Hippocampal formation (tissue), 2 donors: ENCODE measurements at places on chromosomes 11 and 22.

- DNase-seq = no peak
Observed at GRCh38 chr11:11155962-11156815, 196.9 kb downstream of the CSNK2A3 start.

GRCh38 chr11:34836958-34837856, 79.0 kb downstream of the APIP start:
- DNase-seq = no peak

DNA sequence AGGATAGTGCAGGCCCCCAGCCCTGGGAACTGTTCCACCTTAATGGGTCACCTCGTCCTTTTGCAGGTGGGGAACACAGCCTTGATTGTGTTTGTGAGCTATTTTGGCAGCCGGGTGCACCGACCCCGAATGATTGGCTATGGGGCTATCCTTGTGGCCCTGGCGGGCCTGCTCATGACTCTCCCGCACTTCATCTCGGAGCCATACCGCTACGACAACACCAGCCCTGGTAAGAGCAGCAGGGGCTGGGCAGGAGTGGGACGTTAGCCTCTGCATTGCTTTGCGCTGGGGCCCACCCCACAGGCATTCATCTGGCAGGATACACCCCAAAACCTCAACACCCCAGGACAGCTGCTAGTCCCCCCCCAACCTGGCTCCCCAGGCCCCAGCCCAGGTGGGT, 14.8 kb downstream of the SLCO2B1 start:
- DNase-seq = no peak

GRCh38 chr11:62592989-62593421, 1.7 kb upstream of the TUT1 start:
- DNase-seq = peak; percentile 82

DNA sequence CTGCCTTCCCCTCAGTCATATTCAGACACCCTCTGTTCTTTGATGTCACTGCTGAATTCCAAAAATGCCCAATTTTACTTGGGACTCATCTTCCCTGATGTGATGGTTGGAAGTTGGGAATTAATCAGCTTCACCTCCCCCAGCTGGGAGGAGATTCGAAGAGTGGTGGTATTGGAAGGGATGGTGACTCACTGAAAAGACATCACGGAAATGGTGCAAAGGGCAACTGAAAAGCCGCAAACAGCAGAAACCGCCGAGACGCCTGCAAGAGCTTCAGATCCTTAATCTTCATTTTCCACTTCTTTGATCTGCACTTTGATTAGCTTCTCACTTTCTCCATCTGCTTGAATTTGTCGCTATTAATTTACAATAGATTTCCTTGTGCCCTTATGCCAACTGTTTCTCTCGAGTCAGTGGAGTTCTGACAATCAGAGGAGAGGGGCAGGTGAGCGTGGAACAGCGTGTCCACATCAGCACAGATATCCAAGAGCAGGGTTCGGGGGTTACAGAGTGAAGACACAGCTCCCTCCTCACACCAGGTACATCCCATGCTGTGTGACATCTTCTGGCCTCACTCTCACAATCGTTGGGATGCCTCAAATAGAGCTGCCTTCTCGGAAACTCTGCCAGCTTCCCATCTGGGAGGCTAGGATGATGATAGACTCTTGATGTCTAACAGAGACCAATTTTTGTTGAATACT, 325.4 kb downstream of the BRD1 start:
- DNase-seq = no peak

DNA sequence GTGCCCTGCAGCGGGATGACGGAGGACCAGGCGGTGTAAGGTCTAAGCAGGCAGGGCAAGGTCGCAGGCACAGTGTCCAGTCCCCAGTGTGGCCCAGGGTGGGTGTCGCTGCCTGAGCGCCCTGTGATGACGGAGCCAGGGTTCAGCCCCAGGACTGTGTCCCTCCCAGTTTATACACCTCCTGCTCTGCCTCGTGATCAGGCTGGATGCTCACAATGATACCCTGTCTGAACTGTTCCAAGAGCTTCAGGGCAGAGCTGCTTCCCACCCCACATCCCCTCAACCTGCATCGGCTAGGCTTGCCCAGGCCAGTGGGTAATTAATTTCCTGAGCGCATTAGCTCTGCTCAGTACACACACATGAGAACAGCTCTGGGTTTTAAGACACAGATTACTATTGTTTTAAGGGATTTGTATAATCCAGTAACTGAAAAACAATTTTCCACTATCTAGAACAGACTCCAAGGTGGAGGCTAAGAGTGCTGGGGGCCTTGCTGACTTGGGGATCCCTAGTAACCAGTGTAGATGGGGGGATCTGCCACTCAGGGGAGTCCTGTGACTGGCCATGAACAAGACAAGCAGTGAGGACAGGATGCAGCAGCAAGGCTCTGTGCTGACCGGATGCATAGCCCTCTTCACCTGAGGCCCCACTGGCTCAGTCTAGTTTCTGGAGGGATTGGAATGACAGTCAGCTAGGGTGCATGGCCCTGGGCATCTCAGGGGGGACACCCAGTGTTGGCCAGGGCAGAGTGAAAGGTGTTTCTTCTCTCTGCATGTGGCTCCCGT, 34.1 kb downstream of the GNAZ start:
- no peak for DNase-seq

GRCh38 chr11:106858200-106858599, 160.1 kb downstream of the GUCY1A2 start:
- no peak for DNase-seq

- no peak for DNase-seq
Observed at GRCh38 chr11:85634747-85635146, 6.4 kb downstream of the TMEM126B start.

DNA sequence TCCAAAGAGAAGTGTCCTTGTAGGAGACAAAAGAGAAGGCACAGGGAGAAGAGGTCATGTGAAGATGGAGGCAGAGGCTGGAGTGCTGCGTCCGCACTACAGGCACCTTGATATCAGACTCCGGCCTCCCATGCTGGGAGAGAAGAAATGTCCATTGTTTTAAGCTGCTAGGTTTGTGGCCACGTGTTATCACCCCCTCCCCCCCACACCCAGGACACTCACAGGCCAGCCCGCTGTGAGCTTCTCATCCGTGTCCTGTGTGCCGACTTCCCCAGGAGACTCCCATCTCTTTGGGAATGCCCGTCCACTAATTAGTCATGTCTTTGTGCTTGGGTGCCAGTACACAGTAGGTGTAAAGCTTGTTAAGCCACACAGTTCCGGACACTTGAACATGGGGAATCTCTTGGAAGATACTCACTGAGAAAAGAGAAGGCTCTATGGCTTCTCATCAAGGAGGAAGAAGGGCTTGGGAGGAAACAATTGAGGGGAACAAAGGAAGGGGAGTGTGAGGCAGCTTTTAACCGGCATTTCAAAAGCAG, 1234.7 kb downstream of the TBC1D22A start:
- DNase-seq = no peak

DNA sequence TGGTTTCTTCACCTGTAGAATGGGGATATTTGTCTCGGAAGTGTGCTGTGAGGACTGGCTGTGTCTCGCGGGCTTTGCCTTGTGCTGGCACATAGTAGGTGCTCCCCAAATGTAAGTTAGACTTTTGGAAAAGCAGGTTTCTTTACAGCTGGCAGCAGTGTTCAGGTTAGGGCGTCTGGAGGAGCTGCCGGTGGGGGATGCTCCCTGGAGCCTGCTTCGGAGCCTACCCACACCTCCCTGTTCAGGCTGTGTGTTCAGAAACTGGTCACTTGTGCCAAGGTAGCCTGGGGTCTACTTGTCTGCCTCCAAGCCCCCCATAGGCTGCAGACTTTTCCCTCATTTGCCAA, 60.0 kb downstream of the OTOG start:
- no peak for DNase-seq

DNA sequence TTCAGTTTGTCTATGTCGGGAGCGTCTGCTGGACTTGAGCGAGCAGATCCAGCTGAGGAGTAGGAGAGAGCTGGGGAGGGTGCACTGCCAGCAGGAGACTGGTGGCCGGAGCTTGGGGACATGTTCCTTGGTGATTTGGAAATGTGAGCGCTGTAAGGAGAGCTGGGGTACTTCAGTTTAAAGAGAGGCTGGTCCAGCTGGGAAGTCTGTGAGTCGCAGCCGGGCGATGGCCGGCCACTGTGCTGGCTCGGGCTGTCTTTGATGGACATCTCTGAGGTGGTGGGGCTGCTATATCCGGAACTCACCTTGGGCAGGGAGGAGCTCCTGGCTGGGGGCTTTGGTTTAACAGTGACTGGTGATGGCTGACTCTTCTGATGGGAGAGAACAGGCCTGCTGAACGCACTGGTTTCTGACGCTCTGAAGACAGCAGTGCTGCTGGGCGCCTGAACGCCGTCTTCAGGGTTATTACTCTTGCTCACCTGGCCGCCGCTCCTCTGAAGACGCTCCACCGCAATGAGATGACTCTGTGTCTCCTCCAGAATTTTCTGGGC, 63.6 kb upstream of the PITPNB start:
- no peak for DNase-seq

DNA sequence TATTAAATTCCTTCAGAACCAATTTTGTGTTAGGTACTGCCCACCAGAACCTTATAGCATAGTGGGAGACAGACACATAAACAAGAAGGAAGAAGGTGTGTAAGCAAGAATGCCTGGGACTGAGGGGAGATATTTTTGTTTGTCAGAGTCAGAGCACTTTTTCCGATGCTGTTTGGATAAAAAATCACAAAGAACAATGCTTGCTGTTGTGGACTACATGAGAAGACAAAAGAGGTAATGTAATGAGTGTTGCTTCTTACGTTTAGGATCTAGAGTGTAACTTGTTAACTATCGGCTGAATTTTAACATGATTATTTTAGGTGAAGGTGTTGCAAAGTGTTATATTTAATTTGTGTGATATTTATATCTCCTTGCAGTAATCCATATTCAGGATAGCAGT, 84.9 kb downstream of the ATM start:
- no peak for DNase-seq

GRCh38 chr11:9302448-9302847, 11.9 kb downstream of the TMEM41B start:
- no peak for DNase-seq

DNA sequence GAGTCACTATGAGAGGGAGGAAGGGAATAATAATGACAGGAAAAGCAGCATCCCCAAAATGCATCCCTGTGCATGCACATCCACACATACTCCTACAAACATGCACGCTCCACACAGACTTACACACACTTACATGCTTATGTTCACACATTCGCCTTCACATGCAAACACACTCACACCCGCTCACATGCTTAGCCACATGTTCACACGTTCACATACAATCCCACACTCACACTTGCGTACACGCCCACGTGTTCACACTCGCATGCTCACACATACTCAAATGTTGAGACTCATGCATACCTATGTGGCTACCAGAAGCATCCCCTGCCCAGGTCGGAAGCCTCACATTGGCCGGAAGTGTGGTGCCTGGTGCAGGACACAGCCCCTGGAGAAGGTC, 372.1 kb downstream of the MN1 start:
- DNase-seq = no peak

DNA sequence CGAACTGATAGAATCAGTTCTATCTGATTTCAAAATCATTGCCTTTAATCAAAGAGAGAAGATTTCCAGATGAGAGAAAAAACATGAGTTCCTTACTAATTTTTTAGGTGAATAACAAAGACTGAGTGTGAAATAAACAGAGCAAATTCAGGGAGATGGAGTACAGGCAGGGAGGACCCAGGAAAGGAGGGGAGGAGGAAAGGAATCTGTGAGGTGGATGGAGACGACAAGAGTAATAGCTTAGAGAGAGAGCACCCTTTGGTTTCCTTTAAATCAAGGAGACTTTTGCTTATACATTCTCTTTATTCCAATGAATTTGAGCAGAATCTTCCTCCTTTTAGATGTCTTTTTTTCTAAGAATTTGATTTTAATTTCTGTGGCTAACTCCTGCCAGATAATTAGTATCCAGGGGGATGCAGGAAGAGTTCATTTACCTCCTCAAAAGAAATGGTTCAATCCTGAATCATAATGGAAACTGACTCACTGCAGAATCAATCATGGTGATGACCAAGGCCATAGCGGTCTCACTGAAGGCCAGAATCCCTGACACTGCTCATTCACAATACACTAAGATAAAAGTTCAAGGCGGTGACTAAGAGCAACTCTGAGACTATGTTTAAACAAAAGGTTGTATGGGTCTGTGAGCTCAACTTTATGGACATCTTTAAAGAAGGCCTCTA, 234.0 kb upstream of the ZC3H12C start:
- no peak for DNase-seq

DNA sequence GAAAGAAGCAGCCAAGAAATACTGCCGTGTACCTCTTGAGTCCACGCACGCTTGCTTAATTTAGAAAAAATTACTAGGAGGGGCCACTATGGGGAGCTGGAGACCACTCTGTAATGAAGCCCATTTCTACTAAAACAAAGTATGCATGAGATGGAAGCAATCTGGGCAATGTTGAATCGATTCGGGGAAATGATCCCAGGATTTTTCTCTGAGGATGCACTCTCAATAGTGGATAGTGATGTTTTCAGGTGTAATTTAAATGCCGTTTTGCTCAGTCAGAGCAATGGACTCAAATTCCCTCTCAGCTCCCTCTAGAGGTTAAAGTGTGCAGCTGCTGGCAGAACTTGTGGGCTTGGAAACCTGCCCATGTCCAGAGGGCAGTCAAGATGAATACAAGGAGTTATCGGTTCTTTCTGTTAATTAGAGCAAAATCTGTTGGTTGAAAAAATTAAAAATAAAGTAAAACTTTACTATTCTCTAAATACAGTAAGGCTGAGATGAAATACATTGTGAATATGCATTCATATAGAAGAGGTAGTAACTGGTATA, 64.1 kb downstream of the ME3 start:
- peak; percentile 25 for DNase-seq

- no peak for DNase-seq
Observed at GRCh38 chr22:48756146-48757111, 1071.2 kb downstream of the BRD1 start.

DNA sequence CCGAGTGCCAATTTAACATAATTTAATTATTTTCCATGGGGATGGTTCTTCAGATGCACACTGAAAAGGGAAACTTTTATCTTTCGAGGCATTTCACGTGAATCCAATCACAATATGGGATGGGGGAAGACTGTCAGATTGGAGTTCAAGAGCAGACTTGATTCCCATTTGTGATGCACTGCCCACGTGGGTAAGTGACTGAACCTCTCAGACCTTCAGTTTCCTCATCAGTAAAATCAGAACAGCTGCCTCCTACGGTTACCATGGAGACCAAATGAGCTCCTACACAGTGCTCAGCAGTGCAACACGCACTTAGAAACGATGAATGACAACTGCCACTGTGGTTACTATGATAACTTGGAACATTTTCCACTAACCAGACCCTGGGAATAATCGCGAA, 21.7 kb downstream of the KIAA0930 start:
- no peak for DNase-seq

- no peak for DNase-seq
Observed at GRCh38 chr22:49291169-49291568, 536.5 kb downstream of the BRD1 start.
